ENCODE measurements at places on chromosomes 7 and 10.

DNA sequence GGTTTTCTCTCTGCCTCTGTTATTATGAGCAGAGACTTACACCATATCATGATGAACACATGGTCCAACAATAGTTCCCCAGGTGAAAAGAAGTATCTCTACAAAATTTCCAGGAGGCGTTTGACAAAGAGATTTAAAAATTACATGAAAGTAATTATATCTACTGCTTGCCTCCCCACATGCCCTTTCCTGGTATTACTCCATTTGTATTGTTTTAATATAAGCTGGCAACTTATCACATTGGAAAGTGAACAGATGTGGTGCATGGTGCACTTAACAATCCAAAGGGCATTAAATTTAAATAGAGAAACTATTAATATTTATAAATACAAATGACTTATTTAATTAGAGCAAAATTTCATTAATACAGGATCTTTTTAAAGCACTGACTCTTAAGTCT lies 638.2 kb downstream of the ANKRD7 start:
- no peak for DNase-seq

DNA sequence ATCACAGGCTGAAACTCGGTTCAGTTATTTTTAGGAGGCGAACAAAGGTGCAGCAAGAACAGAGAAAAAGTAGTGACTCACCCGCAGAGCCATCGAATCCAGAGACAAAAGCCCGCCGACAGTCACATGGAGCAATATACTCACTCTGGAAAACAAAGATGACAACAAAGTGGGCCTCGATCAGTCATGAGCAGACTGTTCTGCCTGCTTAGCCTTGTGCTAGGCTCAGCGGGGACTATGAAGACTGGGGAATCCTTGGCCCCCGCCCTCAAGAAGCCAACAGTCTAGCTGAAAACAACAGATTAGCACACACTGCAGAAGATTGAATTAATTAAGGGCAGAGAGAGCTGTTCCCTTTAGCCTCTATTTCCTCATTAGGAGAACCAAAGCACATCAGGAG lies 30.4 kb downstream of the XPNPEP1 start:
- DNase-seq = no peak

DNA sequence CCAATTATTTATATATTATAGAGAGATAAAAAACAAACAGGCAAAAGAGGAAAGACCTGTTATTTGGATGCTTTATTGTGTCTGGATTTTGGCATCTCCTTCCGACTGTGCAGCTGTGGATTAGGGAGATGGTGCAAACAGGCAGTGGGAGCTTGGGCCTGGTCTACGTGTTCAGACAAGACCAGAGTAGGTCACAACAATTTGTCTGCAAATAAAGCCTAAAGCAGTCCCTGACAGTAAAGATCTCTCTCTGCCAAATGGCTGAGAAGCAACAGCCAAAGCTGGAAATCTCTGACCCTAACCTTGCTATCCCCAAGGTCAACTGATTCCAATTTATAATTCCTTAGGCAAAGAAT lies 82.0 kb downstream of the ABLIM1 start:
- no peak for DNase-seq

DNA sequence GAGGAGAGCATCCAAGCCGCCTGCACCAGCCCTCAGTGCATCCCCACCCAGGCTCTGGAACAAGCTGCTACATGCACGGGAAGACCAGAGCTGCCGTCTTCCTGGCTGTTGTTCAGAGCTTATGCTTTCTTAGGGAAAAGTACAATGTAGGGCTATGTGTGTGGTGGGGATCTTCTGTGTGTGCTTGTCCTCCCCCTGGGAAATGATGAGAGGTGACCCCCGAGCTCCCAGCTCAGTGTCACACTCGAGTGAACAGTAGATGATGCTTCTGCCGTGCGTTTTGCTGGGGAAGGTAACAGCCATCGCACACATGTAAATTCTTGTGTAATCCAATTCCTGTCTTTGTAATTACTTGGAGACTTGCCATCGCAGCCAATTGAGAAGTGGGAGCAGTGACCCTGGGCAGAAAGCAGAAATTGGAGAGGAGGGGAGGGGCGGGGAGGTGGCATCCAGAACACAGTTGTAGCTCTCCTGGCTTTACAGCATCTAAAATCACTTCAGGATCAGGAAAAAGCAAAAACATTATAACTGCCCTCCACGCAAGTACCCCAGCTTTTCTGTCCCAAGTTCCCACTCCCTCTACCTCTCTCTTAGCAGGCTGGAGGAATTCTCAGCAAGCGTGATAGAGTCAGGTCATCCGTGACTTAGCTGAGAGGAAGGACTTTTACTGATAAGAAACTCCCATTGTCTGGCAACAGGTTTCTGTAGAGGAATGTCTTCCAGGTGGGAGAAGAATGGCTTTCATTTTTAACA lies 149.6 kb downstream of the TCF7L2 start:
- DNase-seq = no peak

- no peak for DNase-seq
These were observed 62.0 kb downstream of the PARP12 start for GRCh38 chr7:140000666-140001268.

GRCh38 chr10:71333129-71333887 lies 14.2 kb downstream of the SLC29A3 start:
- no peak for DNase-seq

DNA sequence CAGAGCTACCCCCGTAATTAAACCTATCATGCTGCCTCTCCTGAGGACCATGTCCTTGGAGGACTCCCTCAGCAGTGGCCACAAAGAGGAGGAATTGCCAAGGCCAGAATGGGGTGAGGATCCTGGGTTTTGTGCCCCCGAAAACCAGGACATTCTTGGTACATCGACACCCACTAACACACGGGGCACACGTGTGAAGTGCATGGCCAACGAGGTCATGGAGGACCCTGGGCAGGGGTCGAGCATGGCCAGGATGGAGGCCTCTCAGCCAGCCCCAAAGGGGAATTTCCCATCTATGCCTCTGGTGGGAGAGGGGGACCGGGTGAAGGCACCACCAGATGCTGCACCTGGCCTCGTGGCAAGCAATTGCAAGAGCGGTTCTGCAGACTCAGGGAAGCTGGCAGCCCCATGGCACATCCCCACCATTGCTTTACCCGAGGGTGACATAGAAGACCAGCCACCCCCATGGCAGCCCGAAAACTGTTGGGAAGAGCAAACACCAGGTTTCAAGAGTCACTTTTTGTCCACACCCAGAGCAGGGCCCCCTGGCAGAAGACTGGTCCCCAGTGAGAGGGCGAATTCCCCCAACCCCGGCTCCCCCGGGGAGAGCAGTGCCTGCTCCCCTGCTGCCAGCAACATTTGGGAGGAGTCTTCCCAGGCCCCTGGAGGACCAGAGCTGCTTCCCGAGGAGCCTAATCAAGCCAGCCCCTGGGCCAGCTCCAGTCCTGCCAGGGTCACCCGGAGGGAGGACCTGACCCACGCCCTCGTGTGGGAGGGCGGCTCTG lies 26.4 kb downstream of the C10orf71 start:
- no peak for DNase-seq

- DNase-seq = no peak
These were observed 126.9 kb downstream of the SDK1 start for GRCh38 chr7:3427957-3428356.

- no peak for DNase-seq
These were observed 44.0 kb downstream of the LDB3 start for GRCh38 chr10:86712317-86712707.

DNA sequence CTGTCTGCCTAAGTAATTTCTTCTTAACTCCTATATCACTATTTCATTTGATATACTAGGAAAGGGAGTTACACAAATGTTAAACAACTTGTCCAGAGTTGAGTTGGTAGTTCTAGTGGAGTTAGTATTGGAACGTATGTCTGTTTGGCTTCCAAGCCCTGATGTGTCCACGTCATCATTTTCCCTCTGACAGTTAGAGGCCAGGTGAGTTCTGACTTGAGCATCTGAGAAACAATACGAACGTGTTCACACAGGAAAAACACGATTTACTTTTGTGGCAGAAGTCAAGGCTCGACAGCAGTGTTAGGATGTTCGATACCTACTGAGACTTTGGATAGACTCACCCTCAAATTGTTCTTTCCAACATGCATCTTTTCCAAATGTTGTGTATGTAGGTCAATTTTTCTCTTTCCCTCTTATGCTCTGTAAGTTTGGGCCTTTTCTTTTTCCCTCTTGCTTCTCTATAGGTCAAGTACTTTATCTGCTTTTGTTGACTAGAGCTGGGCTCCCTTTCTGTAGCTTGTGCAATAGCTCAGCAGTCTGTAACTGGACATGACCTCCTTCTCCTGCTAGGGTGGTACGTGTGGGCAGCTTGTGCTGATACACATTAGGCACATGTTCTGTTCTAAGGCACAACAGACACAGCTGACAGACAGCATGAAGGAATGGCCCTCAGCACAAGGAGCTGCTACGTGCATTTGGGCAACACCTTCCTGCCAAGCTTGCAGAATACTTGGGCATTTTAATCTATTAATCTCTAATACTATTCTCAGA lies 222.9 kb downstream of the PTEN start:
- no peak for DNase-seq

DNA sequence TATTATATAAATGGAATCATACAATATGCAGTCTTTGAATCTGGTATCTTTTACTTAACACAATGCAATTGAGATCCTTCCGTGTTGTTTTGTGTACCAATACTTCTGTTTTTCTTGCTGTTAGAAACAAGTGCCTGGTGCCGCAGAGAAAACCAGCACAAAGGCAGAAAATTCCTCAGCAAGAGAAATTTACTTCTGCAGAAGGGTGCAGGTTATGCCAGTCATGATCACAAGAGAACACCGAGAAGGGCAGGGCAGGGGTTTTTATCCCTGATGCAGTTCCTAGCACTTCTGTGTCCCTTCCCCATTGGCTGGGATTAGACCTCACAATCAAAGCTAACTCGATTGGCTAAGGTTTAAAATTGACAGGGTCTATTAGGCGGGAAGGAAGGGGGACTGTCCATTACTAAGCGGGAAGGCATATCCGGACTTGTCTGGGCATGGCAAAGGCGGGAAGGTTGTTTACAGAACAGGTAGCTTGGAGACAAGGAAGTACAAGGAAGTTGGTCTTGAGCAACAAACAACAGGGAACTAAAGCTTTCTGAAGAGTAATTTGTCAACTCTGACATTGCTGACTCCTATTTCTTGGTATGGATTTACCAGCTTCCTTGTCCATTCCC lies 2.4 kb upstream of the ZNF33B start:
- no peak for DNase-seq
